ENCODE measurements at places on chromosomes 4 and X.

- no peak for DNase-seq
Observed at GRCh38 chr4:75708218-75708691, 16.1 kb upstream of the USO1 start.

DNA sequence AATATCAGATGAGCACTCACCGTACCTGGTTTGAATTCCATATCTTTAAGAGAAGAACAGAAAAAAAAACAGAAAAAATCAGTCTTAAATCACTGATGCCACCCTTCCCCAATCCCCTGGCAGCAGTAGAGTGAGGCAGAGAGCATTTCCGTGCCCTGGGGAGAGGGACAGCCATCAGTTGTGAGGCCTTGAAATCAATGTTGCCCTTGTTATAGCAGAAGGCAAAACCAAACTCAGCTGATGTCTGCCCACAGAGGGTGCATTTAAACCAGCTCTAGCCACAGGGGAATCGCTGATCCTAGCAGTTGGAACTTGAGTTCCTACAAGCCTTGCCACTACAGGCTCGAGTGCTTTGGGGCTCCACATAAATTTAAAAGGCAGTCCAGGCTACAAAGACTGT is 338.5 kb upstream of the FMR1 start:
- DNase-seq = no peak

DNA sequence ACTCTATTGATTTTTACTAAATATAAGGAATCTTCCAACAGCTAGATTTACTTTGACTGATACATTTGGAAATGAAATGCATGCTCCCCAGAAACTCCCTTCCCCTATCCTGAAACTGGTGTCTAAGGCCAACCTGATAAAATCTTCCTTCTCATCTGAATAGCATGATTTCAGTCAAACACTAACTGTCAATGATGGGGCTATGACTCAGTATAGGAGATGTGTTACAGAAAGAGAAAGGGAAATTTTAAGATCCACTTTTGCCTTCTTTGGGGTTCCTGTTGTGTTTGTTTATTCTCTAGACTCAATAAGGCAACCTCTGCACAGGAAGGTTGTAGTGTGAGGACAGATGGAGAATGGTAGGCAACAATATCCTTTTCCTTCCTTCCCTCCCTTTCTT is 160.7 kb downstream of the MOSPD2 start:
- no peak for DNase-seq

DNA sequence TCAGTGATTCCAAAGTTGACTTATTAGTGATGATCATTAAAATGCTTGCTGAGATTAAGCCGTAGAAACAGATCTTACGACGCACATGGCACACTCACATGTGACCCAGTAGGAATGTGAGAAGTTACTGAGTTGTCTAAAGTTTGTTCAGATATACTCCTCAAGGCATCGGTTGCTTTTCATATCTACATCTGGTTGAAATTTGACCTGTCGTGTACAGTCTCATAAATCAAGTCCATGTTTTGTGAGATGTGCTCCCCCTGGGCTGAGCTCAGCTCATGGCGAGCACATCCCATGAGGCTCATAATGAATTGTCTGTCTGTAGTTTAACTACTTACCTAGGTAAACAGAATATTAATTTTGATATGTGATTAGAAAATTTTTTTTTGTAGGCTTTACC is 67.0 kb downstream of the TNIP2 start:
- DNase-seq = no peak

- no peak for DNase-seq
Observed at GRCh38 chr4:106062452-106062875, 167.2 kb downstream of the NPNT start.

DNA sequence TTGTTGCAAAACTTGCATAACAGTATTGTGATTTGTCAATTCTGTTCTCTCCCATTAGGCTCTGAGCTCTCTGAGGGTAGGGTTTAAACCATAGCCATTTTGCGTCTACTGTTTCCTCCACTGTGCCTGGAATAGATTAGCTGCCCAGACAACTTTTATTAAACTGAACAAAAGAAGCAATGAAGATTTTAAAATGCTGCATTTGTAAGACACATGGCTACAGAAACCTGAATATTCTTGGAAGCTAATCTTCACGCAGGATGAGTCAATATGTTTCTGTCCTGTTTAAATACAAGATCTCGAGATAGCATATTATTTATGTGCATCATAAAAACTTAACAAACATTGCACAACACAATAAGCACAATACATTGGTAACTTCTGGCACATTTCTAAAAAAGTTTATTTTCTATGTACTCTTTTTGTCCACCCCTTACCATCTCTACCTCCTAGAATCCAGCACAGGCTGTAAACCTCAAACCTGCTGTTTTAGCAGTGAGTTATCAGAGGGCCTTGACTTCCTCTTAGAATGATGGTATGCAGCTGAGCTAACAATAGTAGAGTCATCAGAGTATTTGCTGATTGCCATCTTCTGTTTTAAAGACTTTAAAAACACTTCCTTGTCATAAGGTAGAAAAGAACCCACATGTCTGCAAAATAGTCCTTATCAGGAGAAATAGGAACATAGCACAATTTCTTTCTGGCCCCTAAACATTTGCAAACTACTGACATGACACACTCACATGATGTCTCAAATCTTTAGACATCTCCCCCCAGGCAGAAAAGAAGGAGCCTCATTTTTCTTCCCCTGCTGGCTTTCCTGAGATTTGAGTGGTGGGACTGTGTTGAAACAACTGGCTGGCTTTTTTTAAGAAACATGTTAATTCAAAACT is 10.6 kb upstream of the CCNG2 start:
- DNase-seq = no peak

GRCh38 chr4:173537613-173538147 is 7.7 kb upstream of the HAND2 start:
- no peak for DNase-seq

GRCh38 chr4:844752-845232 is 18.9 kb upstream of the CPLX1 start:
- no peak for DNase-seq

DNA sequence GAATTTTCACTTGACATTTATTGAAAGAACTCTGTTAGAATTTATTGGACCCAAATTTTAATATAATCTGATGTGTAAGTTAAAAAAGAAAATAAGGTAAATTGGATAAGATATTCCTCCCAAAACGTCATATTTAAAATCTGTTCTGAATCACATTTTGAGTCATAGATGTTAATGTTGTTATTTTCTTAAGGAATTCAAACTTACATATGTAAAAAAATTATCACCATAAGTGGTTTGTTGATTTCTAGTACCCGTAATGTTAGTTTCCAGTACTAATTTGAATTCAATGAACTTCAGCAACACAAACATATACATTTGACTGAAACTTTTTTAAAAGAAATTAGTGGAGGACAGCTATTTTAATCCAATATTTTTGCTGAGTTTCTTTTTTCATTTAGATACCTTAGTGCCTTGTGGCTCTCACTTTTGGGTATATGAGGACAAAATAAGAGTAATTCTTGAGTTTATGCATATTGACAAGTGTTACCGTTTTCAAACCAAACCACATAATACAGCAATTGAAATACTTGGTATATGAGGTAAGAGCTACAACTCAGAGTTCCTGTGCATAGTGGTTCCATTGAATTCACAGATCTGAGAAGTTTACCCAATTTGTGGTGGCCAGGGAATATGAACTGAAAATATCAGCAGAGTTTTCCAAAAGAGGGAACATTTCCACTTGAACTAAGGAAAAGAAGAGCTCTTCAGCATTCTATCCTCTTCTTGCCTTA is 71.8 kb downstream of the C4orf46 start:
- no peak for DNase-seq

DNA sequence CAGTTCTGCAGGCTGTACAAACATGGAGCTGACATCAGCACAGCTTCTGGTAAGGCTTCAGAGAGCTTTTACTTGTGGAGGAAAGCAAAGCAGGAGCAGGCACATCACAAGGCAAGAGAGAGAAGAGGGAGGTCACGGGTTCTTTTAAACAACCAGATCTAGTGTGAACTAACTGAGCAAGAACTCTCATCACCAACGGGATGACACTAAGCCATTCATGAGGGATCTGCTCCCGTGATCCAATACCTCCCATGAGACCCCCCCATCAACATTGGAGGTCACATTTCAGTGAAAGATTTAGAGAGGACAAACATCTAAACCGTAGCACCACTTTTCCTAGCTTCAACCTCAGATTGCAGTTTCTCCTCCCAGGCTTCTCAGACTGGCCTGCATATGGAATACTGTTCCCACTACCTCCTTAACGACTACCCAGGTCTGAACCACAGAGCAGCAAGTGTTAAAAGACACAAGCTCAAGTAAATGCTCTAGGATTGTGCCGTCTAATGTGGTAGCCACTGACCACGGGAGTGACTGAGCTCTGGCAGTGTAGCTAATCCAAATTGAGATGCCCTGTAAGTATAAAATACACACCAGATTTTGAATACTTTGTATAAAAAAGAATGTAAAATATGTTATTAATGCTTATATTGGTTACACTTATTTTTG is 192.7 kb downstream of the PTTG2 start:
- no peak for DNase-seq

GRCh38 chr4:11496351-11496829 is 67.7 kb upstream of the HS3ST1 start:
- DNase-seq = no peak

- DNase-seq = no peak
Observed at GRCh38 chr4:2459589-2460349, 9.1 kb upstream of the RNF4 start.

DNA sequence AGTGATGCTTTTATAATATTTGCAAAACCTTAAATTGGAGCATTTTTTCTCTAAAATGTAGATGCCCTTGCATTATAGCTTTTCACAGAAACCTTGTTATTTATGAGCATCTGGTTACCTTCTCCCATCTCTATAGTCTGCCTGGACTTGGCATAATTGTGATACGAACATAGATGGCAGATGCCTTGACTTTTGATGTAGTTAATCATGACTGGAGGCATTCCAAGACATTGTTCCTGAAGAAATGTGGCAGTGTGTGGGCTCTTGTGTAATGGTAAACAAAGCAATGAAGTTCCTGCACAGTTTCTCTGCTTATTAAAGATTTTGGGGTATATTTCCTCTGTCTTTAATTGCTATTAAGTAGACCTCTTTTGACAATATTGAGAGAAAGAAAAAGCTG is 500.1 kb downstream of the PCDH19 start:
- no peak for DNase-seq

DNA sequence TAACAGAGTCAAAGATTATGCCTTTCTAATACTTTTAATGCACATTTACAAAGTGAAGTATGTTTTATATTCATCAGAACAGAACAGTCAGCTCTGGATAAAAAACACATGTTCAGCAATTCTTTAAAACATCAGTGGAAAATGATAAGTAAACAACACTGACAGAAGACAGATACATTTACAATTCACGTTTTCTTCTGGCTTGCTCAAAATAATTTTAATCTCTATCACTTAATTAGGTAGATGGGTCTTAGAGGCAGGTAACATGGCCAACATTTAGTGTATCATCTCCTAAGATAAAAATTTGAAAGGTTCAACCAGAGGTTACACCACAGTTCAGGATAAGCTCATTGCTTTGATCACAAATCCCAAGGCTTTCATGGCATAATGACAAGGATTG is 156.8 kb upstream of the MAB21L2 start:
- DNase-seq = no peak

DNA sequence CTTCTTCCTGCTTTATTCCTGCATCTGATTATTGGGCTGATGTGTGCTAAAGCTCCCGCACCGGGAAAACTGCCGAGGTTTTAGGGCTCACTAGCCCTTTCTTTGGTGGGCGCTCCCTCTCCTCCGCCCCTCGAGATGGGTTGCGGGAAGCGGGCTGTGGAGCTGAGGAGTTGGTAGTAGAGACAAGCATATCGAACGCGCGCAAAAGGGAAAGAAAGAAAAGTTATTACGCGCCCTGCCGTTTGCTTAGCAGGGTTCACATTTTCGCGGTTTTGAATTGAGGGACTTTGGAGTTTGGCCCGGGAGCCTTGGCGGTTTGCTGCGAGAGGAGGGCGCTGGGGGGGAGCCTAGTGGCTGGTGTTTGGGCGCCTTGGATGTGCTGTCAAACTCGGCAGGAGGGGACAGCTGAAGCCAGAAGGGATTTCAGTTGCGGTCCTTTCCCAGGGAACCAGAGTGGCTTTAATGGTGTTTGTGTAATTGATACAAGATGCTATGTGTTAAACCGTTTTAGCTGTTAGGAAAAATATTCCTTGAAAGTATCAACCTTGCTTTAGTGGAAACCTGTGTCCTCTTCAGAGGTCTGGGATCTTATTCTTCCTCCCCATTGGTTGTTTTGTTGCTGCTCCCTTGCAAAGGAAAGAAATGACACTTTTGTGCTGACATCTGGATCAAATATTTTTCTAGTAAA is 1.1 kb downstream of the GAB1 start:
- DNase-seq = no peak

DNA sequence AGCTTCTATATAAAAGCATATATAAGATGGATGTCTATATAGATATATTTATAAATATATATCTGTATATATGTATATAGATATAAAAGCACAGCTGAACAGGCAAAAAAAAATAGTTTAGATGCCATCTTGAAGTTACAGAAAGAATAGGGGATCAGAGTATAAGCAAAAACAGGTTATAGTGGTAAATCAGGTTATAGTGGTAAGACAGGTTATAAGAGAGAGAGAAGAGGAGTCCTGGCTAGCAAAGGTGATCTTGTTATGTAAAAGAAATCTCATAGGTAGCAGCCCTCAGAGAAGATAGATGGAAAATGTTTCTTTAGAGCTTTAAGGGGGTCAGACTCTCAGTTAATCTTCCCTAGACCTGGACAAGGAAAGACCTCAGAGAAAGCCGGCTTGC is 1263.1 kb downstream of the PCDH7 start:
- DNase-seq = no peak

- no peak for DNase-seq
Observed at GRCh38 chr4:111930659-111931058, 214.6 kb upstream of the FAM241A start.

DNA sequence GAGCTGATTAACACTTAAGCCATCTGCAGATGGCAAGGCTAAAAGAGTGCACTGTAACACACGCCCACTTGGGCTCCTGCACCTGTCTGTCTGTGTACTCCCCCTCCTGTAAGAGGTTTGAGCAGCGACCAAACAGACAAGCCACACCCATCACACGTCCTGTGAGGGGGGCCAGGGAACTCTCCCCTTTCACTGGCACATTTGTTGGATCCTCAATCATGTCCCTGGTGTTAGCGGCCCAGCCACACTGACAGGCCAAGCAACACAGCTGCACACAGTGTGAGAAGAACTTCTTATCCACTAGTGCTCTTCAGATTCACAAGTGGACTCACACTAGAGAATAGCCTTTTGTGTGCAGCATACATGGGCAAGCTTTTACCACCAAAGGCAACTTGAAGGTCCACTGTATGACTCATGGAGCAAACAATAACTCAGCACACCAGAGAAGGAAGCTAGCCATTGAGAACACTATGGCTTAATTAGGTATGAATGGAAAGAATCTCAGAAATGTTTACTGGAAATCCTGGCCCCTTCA is 29.1 kb upstream of the UTP14A start:
- no peak for DNase-seq

- DNase-seq = no peak
Observed at GRCh38 chr4:166386491-166387360, 513.7 kb downstream of the TLL1 start.

- DNase-seq = peak; percentile 80
Observed at GRCh38 chr4:120049732-120050494, 16.7 kb downstream of the MAD2L1 start.

- no peak for DNase-seq
Observed at GRCh38 chr4:123390846-123391456, 5.6 kb upstream of the SPRY1 start.

- DNase-seq = no peak
Observed at GRCh38 chr4:6239486-6239885, 30.2 kb upstream of the WFS1 start.

All from progenitor cell of endocrine pancreas (in vitro differentiated cells).